CD4-positive, alpha-beta T cell treated with Interleukin-2 at 100 ng/mL for 4 hours (primary cell): ENCODE measurements at places on chromosomes 1 and 21.

GRCh38 chr1:49416758-49417157, 607.0 kb downstream of the AGBL4 start:
- no peak for DNase-seq

GRCh38 chr1:174742805-174743653, 256.7 kb upstream of the CACYBP start:
- no peak for DNase-seq

DNA sequence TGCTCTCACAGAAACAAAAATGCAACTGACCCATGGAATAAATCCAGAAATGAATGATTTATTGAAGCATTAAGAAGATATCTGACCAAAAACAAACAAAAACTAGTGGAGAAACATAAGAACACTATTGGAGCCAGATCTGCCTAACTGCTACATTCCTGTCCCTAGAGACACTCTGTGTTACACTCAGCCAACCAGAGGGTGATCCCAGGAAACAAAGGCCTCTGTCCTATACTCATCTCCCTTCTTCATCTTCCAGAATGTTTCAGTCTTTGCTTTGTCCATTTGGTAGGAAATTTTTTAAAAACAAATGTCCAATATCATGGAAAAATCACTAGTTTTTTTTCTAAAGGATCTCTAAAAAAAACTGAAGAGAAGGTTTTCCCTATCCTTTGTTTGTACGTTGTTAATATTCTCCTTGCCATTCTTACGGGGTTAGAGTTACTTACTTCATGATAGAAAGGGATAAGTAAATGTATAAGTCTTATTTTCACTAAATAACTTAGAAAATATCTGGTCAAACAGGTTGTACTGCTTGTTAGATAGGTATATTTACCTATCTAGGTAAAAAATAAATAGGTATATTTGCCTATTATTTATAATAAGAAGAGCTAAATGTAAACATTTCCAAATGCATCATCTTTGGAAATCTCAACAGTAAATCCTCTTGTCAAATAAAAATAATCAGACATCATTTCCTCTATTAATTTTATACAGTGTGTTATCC, 59.1 kb downstream of the NME7 start:
- DNase-seq = no peak

GRCh38 chr1:1775327-1776226, 2.7 kb downstream of the NADK start:
- no peak for DNase-seq

- peak; percentile 19 for DNase-seq
Measured at GRCh38 chr1:117612517-117613248, 6.8 kb downstream of the TENT5C start.
